ENCODE measurements at places on chromosomes 16 and 17.
A peak's percentile ranks its signal among the peaks of the same experiment; 100 is the strongest.

DNA sequence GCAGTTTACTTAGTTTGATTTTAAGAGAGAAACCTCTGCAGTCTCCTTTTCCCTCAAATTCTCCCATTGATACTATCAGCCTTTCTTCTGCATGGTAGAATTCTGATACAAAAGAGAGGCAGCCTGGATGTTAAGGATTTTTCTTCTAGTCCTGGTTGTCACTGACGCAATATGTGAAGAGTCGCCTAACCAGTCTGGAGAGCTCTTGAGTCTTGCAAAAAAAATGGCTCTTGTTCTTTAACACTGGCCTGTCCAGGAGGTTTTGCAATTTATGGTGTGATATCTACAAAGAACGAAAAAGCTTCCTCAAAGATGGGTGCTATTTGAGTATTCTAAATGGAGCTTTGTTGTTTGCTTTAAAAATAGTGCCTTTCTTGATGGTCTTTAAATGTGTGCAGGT is 28.9 kb downstream of the COX10 start:
- no peak for DNase-seq

- DNase-seq = no peak
Measured at GRCh38 chr17:81396722-81397313, 1.6 kb downstream of the BAHCC1 start.

- no peak for DNase-seq
Measured at GRCh38 chr17:61720016-61720795, 129.2 kb upstream of the NACA2 start.

DNA sequence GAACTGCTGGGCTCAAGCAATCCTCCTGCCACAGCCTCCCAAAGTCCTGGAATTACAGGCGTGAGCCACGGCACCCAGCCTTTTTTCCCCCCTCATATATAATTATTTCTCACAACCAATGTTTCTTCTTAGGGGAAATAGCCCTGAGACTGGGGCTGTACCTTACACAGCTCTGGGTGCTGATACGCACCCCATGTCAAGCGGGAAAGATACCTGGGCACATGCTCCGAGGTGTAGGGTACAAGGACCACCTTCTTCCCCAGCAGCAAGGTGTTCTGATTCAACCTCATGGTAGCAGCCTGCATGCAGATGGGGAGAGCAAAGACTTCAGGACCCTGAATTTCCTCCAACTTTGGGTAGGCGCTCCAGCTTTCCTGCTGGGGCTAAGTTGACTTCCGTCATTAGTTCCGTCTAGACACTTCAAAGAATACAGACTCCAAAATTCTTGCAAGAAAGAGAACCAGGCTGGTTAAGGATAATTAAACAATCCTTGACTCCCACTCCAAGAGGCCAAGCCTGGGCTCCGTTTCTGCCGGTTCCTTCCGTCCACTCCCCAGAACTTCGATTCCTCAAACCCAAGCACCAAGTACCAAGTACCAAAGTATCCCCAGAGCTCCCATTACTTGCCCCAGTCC is 619 bp downstream of the NAT9 start:
- no peak for DNase-seq

GRCh38 chr17:65511316-65511715 is 50.1 kb downstream of the AXIN2 start:
- no peak for DNase-seq

- DNase-seq = no peak
Measured at GRCh38 chr17:50955160-50955559, 89.0 kb upstream of the TOB1 start.

DNA sequence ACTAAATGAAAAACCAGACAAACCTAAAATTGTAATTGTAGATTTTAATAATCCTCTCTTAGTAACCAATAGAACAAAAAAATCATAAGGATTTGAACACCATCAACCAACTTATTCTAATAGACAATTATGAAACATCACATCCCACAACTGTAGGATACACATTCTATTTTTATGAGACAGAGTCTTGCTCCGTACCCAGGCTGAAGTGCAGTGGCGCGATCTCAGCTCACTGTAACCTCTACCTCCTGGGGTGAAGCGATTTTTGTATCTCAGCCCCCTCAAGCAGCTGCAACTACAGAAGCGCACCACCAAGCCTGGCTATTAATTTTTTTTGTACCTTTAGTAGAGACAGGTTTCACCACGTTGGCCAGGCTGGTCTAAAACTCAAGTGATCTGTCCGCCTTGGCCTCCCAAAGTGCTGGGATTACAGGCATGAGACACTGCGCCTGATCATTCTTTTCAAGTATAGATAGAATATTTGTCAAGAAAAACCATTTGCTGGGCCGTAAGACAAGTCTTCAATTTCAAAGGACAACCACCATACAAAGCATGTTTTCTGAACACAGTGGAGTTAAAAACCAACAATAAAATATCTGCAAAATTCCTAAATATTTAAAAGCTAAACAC is 49.8 kb downstream of the CREBBP start:
- no peak for DNase-seq

GRCh38 chr17:58121925-58122324 is 26.3 kb upstream of the OR4D1 start:
- DNase-seq = no peak

GRCh38 chr17:18248300-18248731 is 10.2 kb downstream of the FLII start:
- DNase-seq = peak; percentile 27

DNA sequence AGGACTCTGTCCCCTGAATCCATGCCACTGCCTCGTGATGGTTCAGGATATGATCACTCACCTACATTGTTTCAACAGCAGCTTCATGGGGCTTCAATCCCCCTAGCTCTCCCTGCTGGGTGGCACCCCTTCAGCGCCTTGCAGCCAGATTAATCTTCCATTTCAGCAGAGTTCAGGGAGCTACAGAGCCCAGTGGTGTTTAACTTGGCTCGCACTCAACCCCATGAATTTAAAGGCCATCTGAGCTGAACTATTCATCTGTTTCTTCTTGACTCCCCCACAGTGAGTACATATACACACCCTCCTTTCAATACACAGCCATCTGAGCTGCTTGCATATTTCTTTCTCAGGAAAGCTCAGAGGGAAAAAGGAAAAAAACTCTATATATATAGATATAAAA is 202.8 kb upstream of the C16orf82 start:
- no peak for DNase-seq

DNA sequence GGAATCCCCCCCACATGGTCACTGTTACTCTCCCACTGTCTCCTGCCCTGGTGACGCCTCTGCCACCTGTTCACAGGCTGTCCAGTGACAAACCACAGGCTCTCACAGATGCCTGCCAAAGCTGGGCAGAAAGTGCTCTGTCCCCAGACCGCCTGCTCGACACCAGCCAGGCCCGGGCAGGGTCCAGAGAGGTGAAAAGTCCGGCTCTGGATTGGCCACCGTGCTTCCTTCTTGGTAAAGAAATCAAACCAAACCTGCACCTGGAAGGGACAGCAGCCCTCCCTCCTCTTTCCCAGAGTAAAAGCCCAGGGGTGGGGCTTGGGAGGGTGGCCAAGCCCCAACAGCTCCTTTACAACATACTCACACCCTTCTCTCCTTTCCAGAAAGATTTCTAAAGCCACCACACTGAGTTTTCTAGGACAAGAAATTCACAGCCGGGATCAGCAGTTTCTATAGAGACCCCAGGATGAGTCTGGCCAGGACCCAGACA is 6.2 kb downstream of the PCGF2 start:
- DNase-seq = no peak

DNA sequence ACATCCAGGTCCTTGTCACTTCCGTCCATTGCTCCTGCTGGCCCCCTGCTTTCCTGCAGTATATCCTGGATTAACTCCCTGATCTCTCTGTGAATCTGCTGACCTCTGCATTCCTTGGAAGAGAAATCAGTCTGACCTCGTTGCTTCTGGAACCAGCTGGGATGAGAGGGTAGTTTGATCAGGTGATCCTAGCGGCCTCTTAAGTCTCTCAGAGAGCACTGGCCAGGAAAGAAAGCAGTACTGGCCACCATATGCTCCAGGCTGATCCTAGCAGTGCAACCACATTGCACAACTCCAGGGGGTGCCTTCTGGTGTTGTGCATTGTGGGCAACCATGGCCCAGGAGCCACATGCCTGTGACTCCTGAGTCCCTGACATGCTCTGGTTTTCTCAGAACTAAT is 79.2 kb downstream of the ARHGAP23 start:
- no peak for DNase-seq

DNA sequence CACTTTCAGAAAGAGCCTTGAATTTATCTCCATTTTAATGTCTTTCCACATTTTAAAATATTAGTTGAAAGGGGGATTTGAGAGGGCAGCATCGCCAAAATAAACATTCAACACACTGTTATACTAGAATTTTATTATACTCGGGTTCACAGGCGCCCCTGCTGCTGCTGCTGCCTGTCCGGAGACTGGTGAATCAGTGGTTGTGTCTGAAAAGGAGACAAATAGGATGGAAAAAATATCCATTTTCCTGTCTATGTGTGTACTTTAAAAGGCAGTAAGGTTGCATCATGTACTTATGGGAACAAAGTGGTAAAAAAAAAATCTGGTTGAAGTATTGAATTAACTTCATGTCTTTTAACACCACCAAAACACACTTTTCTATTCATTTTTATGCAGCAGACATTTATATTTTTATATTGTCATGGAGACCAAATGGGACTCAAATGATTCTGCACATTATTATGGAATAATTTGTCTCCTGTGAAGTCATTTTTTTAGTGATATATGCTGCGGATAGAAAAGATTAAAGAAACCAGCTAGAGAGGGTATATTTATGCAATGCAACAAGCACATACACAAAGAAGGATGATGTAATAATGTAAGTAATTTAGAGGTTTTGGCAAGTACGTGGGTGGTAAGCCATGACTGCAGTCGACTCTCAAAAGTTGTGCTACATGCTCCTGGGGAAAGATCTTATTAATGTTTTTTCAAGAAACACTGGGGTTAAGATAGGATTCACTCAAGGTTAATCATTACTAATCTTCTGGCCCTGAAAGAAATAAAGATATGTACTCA is 759.0 kb upstream of the SOX9 start:
- no peak for DNase-seq

DNA sequence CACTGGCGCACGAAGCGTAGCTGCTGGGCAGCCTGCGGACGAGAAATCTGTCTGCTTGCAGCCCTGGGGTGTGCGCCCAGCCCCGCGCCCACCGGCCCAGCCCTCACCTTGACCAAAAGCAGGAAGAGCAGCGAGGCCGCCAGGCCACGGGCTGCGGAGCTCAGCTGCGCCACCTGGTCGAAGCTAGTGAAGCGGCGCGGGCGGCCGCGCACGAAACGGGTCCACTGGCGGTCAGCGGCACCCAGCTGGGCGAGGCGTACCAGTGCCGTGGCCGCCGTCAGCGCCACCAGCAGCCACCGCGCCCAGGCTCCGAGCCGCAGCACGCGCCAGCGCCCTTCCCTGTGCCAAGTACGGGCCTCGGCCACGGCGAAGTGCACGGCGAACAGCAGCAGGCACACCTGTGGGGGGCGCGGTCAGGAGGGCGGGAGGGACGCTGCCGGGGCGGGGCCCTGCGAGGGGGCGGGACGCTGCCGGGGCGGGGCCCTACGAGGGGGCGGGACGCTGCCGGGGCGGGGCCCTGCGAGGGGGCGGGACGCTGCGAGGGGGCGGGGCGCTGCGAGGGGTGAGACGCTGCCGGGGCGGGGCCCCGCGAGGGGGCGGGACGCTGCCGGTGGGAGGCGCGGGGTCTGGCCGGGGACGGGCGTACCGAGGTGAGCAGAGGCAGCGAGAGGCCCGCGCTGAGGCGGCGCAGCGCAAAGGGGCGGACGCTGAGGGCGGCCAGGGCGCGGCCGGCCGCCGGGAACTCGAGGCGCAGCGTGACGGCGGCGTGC is 43.2 kb downstream of the TSC2 start:
- DNase-seq = no peak

DNA sequence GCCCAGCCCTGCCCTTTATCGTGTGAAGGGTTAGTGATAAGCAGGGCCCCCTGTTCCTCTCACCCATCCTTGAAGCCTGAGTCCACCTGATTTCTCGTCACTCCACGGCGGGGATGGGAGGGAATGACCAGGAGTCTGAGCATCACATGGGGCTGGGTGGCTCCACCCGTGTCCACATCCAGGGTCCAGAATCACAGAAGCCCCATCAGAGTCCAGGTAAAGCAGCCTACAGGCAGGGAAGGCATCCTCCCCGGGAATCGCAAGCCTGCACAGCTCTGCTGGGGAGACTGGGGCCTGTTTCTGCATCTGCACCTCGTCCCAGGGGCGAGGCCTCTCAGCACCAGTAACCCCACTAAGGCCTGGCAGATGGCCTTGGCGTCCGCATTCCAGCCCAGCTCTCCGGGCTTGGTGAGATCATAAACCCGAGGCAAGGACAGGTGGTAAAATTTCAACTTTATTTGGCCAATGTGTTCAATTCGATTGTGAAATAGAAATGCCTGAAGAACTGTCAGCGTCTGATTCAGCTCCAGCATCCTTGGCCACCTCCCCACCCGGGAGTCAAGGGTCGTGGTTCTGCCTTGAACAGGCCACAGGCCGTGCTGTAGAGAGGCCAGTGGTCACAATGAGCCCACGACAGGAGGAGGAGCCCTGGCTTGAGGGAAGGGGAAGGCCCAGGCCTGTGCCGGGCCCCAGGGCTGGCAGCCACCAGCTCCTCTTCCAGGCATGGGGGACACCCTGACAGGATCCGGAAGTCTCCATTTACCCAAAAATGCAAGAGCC is 8.1 kb upstream of the PPP1R27 start:
- no peak for DNase-seq

DNA sequence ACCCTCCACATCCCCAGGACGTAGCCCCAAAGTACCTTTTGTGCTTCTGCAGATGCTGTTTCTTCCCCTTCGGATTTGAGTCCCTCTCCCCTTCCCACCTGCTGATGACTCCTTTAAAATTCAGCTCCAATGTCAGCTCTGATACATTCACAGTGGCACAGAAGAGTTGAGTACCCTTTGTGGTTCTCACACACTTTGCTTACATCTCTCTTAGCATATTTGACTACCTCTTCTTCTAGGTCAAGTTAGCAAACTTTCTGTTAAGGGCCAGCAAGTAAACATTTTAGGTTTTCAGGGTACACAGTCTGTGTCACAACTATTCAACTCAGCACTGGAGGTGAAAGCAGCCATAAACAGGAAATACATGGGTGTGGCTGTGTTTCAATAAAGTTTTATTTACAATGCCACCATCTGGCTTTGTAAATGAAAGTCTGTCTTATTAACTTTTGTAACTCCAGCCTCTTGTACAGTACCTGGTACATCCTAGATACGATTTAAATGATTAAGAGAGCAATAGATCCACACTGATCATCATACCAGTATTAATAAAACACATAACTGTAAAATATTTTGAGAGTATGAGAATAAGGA is 161.7 kb downstream of the SOX9 start:
- no peak for DNase-seq

- DNase-seq = no peak
Measured at GRCh38 chr17:78458736-78459335, 80.4 kb downstream of the PGS1 start.

DNA sequence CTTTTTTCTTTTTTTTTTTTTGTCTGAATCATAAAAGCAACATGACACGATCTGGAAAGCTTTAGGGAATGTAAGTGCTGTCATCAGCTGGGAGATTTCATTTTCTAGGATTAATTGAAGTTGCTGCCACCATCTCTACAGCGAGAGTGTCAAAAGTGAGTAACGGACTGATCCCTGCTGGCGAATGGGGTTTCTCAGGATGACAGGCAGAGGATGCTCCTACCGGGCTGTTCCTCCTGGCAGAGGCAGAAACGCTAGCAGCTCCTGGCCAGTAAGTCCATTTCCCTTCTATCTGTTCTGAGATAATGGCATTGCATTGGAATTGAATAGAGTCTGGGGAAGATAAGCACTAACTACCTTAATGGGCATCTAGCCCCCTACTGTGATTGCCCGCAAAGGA is 80.5 kb upstream of the KIFC3 start:
- no peak for DNase-seq

- DNase-seq = no peak
Measured at GRCh38 chr17:76262732-76263344, 2.3 kb upstream of the UBALD2 start.
